ENCODE measurements at places on chromosomes 1 and 21.

- no peak for DNase-seq
These were observed 19.7 kb upstream of the AK2 start for GRCh38 chr1:33056426-33056825.

- DNase-seq: no peak
These were observed 5.1 kb upstream of the GJA4 start for GRCh38 chr1:34787461-34788420.

DNA sequence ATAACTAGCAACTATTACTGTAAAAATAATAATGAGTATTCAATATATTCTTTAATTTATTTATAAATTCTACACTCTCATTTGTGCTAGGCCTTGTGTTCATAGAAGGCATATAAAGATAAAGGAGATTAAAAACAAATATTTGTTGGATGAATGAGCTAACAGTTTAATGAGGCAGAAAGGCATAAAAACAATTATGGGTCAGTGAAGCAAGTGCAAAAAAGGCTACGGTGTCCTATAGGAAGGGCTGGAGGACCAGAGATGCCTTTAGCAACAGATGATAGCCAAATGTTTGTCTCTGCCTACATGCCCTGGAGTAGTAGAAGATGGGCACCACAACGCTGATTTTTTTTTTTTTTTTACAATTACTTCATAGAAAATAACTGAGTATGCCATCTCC is 45.7 kb downstream of the PTGS2 start:
- DNase-seq: no peak

GRCh38 chr1:10910681-10911489 is 101.6 kb upstream of the TARDBP start:
- no peak for DNase-seq

GRCh38 chr1:177045151-177045550 is 119.4 kb downstream of the ASTN1 start:
- no peak for DNase-seq

DNA sequence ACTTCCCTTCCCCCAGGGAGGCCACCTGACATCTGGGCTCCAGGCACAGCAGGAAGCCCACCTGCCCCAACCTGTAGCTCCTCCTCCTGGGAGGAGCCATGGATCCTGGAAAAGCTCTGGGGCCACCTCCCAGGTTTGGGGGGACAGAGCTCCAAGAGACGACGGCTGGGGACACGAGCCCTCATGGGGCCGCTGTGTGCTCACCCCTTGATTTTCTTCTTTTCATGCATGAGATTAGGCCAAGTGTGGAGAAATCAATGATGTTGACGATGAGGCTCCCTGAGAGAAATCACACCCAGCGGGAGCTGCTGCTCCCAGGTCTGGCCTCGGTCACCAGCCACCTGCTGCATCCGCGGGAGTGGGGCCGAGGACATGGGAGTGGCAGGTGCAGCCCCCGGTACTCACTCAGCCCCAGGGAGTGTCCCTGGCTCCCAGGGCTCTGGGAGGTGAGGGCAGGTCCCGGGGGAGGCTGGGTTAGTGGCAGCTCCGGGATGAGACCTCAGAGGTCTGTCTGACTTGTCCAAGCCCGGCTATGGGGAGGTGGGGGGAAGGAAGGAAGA is 8.7 kb downstream of the TNFRSF14 start:
- DNase-seq: no peak

- DNase-seq: no peak
These were observed 111.6 kb upstream of the ERRFI1 start for GRCh38 chr1:8137481-8138244.

- DNase-seq: no peak
These were observed 456.7 kb downstream of the LMO4 start for GRCh38 chr1:87785386-87785785.

DNA sequence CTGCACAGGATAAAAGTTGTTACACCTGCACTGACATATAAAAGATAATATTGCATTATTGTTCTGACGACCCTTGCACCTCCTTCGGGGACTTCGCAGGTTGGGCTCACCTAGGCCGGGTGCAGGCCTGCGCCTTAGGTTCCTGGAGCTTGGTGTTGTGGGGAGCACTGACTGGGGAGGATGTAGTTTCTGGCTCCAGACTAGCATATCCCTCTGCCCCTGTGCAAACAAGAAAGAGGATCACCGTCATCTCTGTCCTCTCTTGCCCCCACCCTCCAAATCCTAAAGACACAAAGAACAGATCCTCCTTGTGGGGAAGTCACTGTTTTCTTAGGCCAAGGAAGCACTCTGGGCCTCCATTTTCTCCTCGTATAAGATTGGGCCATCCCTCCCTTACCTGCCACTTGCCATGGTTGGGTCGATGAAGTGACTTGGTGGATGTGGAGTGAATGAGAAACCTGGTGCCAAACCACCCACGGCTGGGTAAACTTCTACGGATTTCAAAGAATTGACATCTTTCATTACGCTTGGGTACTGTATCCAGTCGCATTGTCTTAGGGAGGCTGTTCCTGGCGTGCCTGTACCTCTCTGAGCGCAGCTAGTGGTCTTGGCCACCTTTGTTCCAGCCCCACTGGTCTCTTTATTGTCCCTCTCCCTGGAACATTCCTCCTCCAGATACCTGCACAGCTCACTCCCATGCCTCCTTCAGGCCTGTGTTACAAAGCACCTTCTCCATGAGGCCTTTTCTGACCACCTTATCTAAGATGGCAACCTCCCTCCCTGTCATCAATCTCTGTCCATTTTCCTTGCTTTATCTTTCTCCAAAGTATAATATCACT is 34.4 kb upstream of the PKP1 start:
- DNase-seq: no peak

DNA sequence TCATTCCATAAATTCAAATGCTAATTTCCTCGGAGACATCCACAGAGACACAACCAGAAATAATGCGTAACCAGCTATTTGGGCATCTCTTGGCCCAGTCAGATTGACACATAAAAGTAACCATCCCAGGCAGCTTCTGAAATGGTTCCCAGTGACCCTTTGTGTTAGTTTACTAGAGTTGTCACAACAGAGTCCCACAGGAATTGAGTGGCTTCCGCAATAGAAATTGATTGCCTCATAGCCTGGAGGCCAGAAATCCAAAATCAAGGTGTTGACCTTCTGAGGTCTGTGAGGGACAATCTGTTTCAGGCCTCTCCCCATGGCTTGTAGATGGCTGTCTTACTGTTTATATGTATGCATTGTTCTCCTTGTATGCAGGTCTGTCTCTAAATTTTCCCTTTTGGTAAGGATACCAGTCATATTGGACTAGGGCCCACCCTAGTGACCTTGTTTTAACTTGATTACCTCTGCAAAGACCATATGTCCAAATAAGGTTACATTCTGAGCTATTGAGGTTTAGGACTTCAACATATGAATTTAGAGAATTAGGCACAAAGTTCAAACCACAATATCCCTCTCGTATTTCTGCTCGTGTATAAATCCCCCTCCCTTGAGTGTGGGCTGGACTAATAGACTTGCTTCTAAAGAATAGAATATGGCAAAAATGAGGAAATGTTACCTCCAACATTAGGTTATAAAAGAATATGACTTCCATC is 78.2 kb upstream of the FGGY start:
- DNase-seq: no peak

- no peak for DNase-seq
These were observed 651 bp upstream of the HPCA start for GRCh38 chr1:32885676-32886003.

DNA sequence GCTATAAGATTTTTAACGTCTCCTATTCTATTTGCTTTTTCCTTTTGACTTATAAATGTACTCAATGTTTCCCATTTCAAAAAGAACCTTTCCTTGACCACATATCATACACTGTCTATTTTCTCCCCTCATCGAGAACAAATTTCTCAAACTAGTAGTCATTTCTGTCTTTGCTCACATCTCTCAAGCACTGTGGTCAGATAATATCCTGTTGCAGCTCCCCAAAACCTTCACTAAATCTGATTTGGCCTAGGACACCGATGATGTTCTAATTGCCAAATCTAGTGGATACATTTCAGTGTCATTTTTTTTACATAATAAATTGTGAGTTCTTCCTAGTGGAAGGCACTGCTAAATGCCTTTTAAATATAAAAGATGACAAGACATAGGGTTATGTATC is 19.4 kb downstream of the CXADR start:
- DNase-seq: no peak

- DNase-seq: no peak
These were observed 73.4 kb downstream of the DTL start for GRCh38 chr1:212108981-212109380.

DNA sequence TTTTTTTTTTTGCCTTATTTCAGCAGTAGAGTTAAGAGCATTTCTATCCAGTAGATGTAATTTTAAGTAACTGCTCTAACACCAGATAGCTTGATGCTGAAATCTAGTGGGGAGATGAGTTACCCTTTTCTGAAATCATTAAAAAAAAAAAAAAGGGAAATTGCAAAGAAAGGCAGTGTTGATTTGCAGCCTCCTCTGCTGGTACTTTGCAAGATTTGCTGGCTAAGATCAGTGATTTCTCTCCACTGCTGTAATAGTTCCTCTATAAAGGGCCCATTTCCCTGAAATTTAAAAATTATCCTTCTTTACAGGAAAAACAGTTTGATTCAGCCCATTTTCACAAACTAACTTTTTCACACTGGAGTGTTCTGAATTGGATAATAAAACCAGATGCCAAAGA is 120.6 kb downstream of the PTBP2 start:
- DNase-seq: no peak

- DNase-seq: no peak
These were observed 610 bp downstream of the AJAP1 start for GRCh38 chr1:4654764-4655673.

GRCh38 chr21:29786496-29787360 is 153.1 kb downstream of the GRIK1 start:
- no peak for DNase-seq

DNA sequence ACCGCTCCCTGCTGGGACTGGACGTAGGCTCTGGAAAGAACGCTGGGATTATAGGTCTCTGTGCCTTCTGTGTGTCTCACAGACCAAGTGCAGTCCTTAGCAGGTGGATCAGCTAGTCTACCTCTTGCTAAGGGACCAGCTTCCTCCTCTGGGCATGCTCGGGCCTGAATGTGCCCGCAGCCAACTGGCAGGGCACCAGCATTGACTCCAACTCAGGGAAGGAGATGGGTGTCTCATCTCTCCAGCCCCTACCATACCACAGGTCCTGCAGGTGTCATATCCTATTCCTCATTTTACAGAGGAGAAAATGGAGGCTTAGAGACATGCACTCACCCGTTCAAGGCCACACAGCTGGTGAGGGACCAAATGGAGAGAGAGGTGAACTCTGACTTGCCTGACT is 340.2 kb downstream of the PTPRU start:
- DNase-seq: no peak

- DNase-seq: no peak
These were observed 182.0 kb upstream of the RUNX1 start for GRCh38 chr21:35231090-35231489.

- DNase-seq: no peak
These were observed 17.9 kb downstream of the CSTB start for GRCh38 chr21:43758111-43758641.

DNA sequence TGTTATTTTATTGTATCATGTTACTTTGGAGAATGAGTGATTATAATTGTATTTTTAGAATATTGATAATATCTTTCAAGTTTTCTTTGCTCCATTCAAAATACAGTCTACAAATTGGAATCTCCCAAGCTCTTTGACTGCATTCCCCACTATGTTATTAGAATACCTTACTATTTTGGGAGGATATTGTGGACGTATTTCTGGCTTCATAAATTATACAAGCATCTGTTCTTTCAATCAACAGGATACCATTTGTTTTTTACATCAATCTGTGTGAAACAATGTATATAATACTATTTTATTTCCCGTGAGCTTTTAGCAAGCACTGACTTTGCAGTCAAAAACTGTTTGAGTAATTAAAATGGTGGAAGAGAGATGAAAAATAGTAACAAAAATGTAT is 226.5 kb downstream of the PTPRC start:
- DNase-seq: no peak

DNA sequence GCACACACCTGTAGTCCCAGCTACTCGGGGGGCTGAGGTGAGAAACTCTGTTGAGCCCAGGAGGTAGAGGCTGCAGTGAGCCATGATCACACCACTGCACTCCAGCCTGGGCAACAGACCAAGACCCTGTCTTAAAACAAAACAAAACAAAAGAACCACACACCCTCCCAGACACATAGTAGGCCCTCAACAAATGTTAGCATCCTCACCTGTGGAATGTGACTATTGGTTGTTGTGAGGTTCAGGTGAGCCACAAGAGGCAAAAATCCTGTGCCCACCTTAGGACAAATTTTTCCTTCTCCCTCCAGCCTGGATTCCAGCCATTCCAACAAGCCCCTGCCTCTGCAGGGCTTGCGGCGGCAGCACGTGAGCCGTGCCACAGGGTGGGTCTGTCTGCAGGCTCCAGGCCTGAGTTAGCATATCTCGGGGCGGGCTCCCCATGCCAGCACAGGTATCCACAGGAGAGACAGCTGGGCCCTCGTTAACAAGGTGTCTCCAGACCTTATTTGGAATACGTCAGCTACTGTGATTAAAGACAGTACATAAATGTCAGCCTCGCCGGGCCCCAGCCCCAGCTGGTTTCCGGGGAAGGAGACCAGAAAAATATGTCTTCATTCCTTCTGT is 17.4 kb downstream of the C1QB start:
- DNase-seq: no peak

DNA sequence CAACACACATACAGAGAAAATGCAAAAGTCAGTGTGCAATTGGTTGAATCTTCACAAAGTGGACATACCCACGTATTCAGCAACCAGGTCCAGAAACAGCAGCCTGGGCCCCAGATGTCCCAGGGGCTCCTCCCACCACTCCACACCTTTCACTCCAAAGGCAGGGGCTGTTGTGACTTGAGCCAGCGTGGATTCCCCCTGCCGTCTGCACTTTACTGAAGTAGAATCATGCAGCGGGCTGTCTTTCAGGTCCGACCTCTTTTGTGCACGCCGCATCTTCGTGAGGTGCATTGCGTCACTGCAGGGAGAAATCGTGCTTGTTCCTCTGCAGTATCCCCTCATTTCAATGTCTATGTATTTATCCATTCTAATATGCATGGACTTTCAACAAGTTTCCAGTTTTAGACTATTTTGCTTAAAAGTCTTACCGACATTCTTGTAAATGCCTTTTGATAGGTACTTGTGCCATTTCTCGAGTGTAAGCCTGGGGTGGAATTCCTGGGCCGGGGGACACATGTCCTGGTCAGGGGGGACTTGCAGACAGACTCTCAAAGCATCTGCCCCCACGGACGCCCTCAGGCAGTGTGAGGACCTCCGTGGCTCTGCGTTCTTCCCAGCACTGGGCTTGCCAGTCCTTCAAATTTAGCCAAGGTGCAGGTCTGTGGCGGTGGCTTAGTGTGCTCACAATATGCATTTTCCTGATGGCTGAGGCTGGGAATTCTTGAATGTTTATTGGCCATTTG is 29.3 kb upstream of the ACTRT2 start:
- no peak for DNase-seq

DNA sequence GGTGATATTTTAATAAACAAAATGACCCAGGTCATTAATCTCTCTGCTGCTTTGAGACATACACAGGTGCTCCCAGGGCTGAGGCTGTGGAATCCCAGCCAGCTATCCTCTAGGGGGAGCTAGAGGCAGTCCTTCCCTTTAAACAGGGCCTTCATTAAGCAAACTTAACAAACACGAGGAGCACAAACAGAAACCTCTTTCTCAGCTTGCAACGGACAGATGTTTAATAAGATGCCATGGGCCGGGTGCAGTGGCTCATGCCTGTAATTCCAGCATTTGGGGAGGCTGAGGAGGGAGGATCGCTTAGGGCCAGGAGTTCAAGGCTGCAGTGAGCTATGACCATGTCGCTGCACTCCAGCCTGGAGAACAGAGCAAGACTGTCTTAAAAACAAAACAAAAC is 106.7 kb downstream of the HIVEP3 start:
- DNase-seq: peak; percentile 57
